ENCODE measurements at places on chromosomes 3 and 15.

GRCh38 chr15:89378296-89379151 is 43.9 kb upstream of the POLG start:
- no peak for DNase-seq

DNA sequence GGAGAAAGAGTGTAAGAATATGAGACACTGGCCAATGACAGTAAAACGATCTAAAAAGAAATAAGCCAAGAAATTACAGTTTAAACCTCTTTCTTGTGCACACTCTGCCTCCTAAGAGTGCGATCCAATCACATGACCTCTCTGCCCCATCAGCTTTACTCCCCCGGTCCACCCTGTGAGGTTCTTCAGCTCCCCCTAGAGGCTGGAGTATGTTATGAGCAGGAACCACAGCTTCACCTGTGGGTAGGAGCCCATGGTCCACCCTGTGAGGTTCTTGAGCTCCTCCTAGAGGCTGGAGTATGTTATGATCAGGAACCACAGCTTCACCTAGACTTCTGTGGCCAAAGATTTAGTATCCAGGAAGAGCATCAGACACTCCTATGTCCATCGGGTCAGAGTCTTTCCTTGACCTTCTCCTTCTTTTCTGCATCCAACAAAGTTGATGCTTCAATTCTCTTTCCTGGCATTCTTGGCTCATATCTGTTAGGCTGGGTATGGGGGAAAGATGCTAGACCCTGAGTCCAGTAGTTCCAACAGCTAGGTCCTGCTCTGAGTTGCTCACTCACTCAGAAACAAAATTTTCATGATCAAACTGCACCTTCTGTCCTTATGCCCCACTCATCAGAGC is 164.0 kb downstream of the MINAR1 start:
- peak; percentile 82 for DNase-seq

DNA sequence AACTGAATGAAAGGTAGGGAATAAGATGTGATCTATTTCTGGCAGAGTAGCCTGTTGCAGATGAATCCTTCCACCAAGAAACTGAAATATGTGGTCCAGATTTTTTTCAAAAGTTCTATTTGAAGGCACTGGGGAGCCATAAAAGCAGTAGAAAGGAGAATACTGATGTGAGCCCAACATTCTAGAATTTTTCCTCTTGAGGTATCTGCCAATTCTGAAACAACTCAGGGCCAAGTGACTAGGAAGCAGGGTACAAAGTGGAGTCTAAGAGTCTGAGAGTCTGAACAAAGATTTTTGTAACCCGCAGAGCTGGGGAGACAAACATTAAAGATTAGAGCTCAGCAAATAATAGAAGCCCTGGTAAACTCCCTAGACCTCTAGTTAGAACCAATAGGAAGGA is 58.3 kb upstream of the SLCO3A1 start:
- DNase-seq, result no peak

GRCh38 chr3:87207460-87207859 is 19.6 kb upstream of the CHMP2B start:
- DNase-seq, result no peak

- DNase-seq, result no peak
Observed at GRCh38 chr15:62187910-62188309, 22.8 kb upstream of the C2CD4B start.

GRCh38 chr3:10918011-10918410 is 74.5 kb upstream of the SLC6A1 start:
- no peak for DNase-seq

DNA sequence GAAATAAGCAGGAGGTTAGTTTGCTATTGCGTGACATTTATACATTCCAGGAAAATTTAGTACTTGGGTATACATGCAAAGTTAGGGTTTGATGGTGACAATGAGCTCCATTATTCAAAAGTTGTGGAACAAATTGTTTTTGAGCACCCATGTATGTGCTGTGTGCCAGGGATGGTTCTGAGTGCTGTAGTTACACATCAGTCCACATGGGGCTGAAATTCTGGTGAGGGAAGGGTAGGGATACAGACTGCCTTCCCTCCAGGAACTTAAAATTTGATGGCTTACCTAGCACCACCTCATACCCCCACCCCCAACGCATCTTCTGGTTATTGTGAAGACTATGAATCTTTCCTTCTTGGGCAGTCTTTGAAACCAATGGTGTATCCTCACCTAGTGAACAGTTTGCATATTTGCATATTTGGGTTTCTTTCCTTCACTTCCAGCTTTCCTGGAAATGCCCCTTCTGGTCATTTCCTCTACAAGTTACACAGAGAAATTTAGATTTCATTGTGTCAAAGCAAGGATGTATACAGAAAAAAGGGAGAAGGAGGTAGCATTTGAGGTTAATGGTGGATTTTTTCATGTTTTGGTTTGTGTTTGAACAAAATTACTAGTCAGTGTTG is 222.0 kb upstream of the IL12A start:
- DNase-seq, result no peak

GRCh38 chr3:147483578-147483977 is 74.4 kb downstream of the ZIC1 start:
- DNase-seq, result no peak
